ENCODE measurements at places on chromosomes 16 and 17.

DNA sequence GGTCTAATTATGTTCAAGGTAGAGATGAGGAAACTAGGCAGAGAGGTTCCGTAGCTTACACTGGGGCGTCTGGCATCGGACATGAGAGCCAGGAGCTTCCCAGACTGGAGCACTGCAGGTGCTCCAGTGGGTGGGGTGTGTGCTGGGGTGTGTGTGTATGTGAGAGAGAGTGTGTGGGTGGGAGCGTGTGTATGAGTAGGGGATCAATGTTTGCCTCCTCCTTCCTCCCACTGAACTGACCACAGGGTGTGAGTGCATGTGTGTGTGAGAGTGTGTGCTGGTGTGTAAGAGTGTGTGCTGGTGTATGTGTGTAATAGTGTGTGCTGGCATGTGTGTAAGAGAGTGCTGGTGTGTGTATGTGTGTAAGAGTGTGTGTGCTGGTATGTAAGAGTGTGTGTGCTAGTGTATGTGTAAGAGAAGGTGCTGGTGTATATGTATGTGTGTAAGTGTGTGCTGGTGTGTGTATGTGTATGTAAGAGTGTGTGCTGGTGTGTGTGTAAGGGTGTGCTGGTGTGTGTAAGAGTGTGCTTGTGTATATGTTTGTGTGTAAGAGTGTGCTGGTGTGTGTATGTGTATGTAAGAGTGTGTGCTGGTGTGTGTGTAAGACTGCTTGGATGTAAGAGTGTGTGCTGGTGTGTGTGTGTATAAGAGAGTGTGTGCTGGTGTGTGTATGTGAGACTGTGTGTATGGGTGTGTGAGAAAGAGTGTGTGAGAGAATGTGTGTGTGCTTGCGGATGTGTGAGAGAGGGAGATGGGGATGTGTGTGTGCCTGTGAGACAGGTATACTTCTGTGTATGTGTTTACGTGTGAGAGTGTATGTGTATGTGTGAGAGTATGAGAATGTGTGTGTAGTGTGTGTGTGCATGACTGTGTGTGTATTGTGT is 139.9 kb downstream of the MRM1 start:
- DNase-seq = no peak

DNA sequence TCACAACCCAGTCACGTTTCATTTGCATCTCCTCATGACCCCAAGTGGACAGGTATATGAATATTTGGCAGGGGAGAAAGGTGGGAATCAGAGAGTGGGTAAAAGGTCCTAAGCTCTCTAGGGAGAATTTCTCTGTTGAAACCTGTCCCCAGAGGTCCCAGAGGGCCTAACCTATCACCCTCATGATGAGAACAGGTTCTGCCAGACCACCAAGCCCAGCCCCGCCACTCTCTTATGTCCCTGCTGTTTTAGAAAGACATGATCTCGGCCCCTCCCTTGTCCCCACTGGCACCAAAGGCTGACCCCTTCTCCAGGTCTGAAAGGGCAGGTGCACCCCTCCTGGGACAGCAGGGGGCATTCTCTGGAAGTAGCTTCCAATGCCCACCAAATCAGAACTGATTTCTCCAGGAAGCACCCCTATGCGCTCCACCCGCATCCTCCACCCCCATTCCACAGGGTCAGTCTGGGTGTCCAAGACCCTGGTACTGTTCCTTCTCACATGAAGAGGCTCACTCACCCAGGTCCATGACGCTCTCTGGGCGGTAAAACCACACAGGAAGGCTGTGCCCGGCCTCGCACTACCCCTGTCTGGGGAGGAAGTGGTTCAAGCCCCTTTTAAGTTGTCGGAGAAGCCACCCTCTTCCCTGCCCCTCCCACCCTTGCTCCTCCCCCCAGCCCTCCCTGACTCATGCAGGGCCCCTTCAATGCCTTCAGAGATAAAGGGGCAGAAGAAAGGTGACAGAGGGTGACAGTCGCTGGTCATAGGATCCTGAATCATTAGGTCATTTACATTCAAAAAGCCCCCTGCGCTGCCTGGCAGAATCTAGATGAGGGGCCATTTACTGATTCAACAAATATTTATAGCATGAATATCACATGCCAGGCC is at the start of gene CCR7:
TSS of gene CCR7 (minus strand) at position 590 of the 886 bp plus-strand sequence. CDS start at position 527, 63 bp downstream.
- peak; percentile 93 for DNase-seq

DNA sequence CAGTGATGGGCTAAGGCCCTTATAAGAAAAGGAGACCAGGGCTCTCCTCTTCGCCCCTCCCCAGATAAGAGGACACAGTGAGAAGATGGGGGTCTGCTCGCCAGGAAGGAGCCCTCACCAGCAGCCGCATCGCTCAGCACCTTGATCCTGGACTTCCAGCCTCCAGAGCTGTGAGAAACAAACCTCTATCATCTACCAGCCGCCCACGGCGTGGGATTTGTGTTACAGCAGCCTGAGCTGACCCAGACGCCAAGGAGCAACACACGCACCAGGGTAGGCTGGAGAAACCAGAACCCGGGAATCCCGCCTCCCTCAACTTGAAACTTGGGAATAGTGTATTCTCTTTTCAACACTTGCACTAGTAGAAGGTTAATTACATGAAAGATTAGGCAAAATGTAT is 4.2 kb upstream of the ZG16B start:
- DNase-seq = no peak

GRCh38 chr17:81740395-81740961 is 28.4 kb downstream of the SLC25A10 start:
- no peak for DNase-seq

- no peak for DNase-seq
Observed at GRCh38 chr16:70594569-70594968, 51.8 kb upstream of the IL34 start.
